ENCODE measurements at places on chromosomes 2 and 18.

GRCh38 chr2:6865346-6866274 lies at the start of gene CMPK2:
Gene CMPK2 (minus strand): TSS chr2:6865907. CDS start chr2:6865696, 211 bp downstream.
- DNase-seq = peak; percentile 68

GRCh38 chr2:54115284-54116137 lies at the start of gene ACYP2:
Gene ACYP2 (plus strand): TSS chr2:54115615.
- peak; percentile 96 for DNase-seq

DNA sequence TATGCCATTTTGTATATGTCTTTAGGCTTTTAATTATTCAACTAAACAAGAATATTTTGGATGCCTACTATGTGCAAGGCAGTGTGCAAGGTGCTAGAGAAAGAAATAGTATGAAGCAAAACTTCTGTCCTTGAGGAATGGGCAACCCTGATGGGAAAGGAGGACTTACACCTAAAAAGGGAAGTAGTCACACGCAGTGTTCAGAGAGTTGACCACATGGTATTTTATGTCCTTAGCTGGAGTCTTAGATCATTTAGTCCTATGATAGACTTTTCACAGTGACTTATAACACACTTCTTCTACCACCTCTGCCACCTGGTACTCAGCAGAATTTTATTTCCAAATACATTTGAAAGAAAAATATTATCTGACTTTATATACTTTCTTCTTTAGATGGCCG lies 291.6 kb downstream of the PLCL1 start:
- no peak for DNase-seq

GRCh38 chr2:224083638-224084037 lies 44.6 kb upstream of the SERPINE2 start:
- no peak for DNase-seq

GRCh38 chr2:169302364-169302763 lies 60.0 kb downstream of the LRP2 start:
- no peak for DNase-seq

GRCh38 chr2:239321596-239322415 lies 79.0 kb downstream of the HDAC4 start:
- DNase-seq = no peak

DNA sequence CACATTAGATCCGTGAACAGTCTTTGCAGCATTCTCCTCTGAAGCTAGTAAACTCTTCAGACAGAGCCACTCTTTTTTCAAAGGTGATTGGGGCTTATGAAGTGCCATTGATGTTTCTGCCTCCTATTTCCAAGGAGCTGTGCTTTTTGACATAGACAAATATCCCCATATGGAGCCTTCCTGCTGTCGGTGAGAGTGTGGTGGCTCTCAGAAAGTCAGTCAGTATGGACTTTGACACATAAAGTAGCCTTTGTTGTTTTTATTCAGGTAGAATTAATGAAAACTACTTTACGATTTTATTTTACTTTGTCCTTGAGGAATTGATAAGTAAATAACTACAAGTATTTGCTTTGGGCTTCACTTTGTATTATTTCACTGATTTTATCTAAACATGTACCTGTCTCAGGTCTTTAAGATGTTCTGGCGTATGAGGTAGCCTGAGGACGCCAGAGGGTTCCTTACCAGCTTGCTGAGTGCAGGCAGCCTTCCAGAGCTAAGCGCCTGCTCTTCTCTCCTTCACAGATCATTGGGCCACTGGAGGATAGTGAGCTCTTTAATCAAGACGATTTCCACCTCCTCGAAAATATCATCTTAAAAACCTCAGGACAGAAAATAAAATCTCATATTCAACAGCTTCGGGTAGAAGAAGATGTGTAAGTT lies 69.7 kb downstream of the UGGT1 start:
- no peak for DNase-seq

GRCh38 chr2:8892111-8892510 lies 54.7 kb upstream of the KIDINS220 start:
- DNase-seq = no peak

DNA sequence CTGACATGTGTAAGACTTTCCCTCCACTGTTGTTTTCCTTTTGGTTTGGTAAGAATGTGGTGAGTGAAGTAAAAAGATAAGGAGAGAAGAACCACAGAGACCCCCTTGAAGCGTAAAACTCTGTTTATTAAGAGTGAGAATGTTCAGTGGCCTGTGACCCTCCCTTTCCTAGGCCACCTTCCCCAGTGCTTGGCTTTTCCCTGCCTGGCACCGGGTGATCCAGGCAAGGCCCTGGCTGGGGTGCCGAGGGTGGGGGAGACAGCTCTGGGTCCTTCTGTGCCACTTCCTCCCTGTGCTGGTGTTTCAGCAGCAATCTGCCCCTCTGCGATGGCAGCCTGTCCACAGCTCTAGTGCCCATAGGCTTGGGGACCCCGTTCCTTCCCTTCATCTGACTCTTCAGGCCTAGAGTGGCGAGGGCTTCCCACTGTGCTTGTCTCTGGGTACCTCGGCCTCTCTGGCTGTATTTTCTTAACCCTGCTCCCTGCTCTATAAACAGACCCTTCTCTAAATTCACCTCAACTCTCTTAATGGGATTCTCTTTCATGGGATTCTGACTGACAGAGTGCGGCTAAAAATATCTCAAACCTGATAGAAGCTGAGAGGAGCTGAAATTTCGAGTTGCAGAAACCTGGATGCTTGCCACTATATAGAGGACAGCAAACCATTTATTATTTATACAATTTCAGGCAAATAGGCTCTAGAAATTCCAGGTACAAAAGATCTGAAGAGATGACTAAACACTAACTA lies 461.0 kb downstream of the DLGAP1 start:
- DNase-seq = no peak

GRCh38 chr2:41723526-41723925 lies 324.3 kb upstream of the PKDCC start:
- no peak for DNase-seq

GRCh38 chr2:232174662-232175061 lies 203.9 kb upstream of the ALPP start:
- DNase-seq = no peak

All from GM23248 (cell line).